Mammary epithelial cell (primary cell): ENCODE measurements at places on chromosomes 2 and 18. TPM values are rescaled to one million over a fixed set of nuclear protein-coding genes. Genes with fewer than 3 reads are reported as not detected.

The SPC25 gene
- 2.3 and 13.2 TPM in 2 replicates for total RNA-seq

The LIMS2 gene
- 8.0 TPM for total RNA-seq

The ADAM23 gene
- 18.3 and 30.1 TPM in 2 replicates for total RNA-seq

GRCh38 chr18:67406714-67407113 lies 109.8 kb downstream of the DSEL start:
- DNase-seq: no peak

GRCh38 chr2:20439193-20439475 lies 7.7 kb upstream of the RHOB start:
- no peak for DNase-seq

GRCh38 chr18:55283309-55283708 lies 304.7 kb downstream of the TCF4 start:
- DNase-seq: no peak

DNA sequence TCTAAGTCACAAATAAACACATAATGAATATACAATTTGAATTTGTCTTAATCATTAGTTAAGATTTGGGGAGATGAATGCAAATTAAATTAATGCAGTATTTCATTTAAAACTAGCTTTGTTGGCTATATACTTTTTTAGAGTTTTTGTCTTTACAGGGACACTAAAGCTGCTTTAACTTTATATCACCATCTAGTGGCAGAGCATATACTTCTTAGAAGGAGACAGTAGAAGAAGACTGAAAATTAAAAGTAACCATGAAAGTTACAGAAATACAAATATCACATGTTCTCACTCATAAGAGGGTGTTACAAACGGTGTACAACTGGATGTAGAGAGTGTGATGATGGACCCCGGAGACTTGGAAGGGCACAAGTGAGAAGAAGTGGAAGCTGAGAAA lies 268.3 kb upstream of the NETO1 start:
- DNase-seq: peak; percentile 11

- DNase-seq: no peak
Measured at GRCh38 chr2:2000724-2001061, 256.4 kb upstream of the PXDN start.

DNA sequence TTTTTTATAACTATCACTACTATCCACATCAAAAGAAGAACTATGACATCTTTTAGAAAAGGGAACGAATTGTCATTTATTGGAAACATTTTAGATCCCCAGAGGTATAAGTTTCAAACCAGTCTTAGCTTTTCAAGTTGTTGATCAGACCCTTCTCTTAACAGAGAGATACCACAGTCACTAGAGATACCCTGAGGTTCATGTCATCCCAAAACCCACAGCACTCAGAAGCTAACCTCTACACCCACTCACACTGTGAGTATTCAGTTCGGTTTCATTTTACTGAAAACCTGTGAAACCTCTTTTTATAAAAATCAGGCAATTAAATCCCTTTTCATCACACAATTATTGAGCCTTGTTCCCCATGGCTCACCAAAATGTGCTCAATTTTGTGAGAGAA lies 156.2 kb downstream of the DTNA start:
- no peak for DNase-seq

DNA sequence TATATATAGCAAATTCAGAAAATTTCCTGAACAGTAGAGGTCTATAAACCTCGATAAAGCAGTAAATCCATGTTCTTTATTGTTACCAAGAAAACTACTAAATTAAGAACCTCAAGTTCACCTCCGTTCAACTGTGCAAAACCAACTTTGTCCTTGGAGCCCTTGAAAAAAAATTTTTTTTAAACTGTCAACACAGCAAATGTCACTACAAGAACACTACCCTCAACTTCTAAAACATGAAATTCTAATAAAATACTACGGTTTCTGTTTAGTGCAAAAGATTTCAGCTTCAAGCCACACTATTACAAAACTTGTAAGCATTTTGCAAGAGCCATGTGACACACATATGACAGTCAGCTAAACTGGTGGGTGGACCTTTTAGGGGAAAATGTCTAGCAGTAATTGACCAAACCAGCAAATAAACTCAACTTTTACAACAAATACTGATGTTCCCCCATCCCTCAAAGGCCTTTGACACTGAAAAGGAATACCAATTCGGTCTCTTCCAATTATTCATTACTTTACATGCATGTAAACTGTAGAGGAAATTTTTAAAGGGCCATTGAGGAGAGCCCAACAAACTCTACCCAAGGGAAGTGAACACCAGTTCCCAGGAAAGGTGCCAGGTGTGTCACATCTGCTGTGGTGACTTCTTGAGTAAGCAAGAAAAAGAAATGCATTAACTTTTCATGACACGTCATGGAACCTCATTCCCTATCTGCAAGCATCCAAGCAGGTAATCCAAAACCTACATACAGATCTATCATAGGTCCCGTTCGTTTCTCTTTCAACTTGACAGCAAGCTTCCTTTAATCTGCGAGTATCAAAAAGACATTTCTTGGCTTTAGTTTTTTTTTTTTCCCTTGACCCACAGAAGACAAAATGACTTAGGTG lies 1.4 kb downstream of the RAB1A start:
- peak; percentile 58 for DNase-seq

GRCh38 chr2:204539019-204539385 lies 6.3 kb upstream of the PARD3B start:
- no peak for DNase-seq

- no peak for DNase-seq
Measured at GRCh38 chr18:77056344-77057005, 76.1 kb downstream of the MBP start.
